ENCODE measurements at places on chromosomes 12 and 14. TPM values are rescaled to one million over a fixed set of nuclear protein-coding genes. Genes with fewer than 3 reads are reported as not detected.

Gene LRRC9
- not detected for total RNA-seq

Gene ANKRD33
- not detected for total RNA-seq

Gene NDUFB1
- total RNA-seq, result 286 TPM

Gene NTS
- total RNA-seq, result 0.09 TPM

Gene KLRG1
- total RNA-seq, result not detected

Gene KANSL2
- 21.2 TPM for total RNA-seq

Gene GARIN6
- not detected for total RNA-seq

Gene RIMBP2
- 0.74 TPM for total RNA-seq

Gene CLIP1
- total RNA-seq, result 121 TPM

Gene RAD52
- 10.8 TPM for total RNA-seq

Gene TSHR
- total RNA-seq, result not detected

Gene SPIC
- not detected for total RNA-seq

Gene EXOC3L4
- 0.41 TPM for total RNA-seq

All from fibroblast of the aortic adventitia (primary cell).